ENCODE measurements at places on chromosomes 1 and 21.

DNA sequence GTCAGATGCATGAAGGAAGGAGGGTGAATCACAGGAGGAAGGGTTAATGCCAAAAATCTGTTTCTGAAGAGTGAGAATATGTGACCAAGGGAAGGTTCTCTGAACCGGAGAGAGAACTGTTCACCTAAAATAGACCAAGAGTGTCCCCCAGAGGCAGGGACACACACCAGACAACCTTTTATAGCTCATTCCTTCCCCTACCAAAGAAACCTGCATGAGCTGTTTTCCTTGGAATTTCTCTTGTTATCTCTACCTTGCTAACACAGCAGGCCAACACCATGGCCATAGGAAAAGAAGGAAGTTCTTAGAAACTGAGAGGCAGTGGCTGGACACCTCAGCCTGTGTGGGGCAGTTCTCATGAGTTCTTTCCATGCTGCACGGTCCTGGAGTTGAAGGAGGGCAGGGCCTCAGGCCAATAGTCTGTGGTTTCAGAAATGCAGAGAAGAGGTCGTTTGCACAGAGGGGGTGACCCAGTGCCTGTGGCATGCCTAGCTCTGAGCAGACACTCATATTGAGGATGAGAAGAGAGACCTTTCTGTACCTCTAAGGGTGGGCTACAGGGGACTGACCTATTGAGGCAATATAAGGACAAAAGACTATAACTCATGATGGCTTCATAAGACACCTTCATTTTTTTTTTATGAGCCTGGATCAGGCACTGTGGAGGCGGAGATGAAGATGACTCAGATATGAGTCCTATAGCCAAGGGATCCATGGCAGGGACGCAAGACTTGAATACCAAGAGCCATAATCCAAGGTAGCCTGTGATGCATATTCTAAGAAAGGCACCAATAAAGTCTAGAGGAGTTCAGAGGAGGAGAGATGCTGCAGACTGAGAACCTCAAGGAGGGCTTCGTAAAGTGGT, 39.4 kb downstream of the IGFN1 start:
- no peak for DNase-seq

GRCh38 chr1:156898161-156898566, 4.6 kb downstream of the PEAR1 start:
- DNase-seq = no peak

- no peak for DNase-seq
Measured at GRCh38 chr1:30037251-30038118, 685.9 kb downstream of the MATN1 start.

DNA sequence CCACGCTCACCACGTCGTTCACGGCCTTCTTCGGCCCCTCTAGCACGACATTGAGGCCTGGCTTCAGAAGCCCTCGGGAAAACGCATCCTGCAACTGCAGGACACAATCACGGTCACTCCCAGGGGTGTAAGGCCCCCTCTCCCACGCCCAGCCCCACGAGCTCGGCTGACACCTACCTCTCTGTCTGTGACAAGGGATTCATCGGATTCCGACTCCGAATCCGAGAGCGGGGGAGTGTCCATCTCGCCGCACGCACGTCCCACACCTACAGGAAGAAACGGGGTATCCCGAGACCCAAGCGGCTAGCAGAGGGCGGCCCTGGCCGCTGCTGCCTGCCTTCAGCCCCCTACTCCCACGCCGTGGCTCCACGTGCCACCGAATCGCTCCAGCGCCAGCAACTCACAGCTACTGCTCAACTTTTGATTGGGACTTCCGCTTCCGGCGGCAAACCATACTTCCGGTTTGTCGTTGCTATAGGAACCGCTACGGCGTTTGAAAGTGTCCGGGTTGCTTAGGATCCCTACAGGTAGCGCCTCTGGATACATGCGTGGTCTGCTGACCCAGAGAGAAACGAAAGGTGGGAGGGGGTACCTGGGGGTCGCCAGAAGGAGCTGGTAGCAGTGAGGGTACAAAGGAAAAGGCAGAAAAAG, at the start of the genes CFAP57 and EBNA1BP2:
Gene CFAP57, plus strand, starts transcription at position 455 of the 651 bp plus-strand sequence. CDS start 424 bp downstream, outside the sequence.
Gene EBNA1BP2, minus strand, starts transcription at position 415 of the 651 bp plus-strand sequence. Its CDS starts 172 bp downstream, at position 243.
- peak; percentile 95 for DNase-seq

DNA sequence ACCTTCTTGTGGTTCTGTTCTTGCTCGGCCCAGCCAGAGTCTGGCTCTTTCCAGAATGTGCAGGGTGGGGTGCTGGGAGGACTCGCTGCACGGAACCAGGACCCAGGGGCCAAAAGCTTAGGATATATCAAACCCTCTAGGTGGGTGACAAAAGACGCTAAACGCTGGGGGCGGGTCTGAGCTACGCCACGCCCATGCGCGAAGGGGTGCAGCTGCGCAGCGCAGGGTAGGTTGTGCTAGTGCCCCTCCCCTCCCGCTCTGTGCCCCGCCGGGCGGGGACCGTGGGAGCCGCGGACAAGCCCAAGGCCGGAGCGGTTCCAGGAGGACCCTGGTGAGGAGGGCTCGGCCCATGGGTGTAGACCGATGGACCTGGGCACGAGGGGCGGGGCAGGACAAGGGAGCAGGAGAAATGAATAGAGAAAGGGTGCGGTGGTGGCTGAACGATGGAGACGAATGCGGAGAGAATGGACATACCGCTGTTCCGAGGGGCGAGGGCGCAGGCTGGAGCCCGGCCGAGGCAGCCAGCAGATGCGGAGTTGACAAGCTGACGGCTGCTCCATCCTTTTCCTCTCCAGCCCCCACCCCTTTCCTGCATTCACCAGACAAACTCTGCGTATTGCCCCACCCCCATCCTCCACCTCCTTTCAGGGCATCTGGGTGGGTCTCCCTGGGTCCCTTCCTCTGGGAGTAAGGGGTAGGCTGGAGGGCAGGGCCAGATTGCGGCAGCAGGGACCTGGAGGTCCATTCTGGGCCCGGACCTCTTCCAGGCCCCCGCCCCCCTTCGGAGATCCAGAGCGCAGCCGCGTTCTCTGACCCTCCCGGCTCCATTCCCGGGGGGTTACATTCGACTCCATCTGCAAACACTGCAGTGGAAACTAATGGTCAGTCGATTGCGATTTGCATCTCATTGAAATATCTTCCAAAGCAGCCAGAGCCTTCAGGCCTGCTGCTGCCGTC, at the start of gene RUSC1:
Gene RUSC1, plus strand, starts transcription at position 234 of the 957 bp plus-strand sequence. CDS start 880 bp downstream, outside the sequence.
- peak; percentile 50 for DNase-seq

DNA sequence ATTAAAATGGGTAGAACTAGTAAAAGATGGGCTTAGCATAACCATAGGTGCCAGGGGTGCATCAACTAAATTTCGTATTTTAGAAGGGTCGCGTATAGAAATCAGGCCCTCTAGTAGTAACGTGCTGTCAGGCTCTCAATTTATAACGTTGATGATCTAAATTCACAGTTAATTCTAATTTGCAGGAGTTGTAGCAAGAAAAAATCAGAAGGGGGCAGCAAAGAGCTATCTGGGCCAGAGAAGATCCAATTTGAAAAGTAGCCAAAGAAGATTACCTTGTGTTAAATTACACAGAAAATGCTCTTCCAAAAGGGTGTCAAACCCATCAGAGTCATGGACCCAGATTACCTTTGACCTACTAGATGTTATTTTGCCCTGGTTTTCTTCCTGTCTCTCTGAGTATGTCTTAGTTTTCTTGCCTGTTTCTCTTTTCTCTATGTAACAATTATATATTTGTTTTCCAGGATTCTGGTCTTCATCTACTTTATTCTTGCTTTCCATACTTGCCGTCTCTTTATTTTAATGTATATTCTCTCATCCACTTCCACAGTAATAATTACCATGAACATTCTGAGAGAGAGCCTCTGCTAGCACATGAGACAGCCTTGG, 1030.9 kb downstream of the AMY1C start:
- peak; percentile 46 for DNase-seq

DNA sequence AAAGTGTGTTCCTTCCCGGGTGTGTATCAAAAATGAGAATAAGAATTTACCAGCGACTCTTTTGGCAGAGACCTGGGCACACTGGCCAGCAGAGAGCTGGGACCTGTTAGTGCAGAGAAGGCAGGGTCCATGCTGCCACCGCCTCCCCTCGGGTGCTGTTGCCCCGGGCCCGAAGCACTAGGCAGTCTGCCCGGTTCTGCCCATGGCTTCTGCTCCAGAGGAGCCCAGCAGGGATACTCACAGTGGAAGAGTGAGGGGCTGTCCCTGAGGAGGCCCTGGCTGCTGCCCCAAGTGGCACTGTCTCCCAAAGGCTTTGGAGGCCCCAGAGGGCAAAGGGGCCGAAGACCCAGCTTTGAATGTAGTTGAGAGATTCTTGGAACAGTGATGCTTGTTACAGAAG, 80.5 kb downstream of the MIS18A start:
- no peak for DNase-seq

DNA sequence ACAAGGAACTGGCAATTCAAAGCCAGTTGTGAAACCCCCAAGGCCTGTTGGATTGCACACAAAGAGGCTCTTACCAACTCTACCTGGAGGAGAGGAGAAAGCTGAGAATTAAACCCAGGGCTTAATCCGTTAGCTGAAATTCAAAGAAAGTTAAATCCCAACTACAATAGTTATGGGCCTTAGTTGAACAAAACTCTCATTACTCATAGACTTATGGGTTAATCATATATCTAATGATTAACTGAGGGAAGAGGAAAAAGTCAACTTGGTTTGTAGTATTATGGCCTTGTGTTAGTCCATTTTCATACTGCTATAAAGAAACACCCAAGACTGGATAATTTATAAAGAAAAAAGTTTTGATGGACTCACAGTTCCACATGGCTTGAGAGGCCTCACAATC, 838.2 kb upstream of the ADGRL2 start:
- no peak for DNase-seq

- DNase-seq = no peak
Measured at GRCh38 chr21:43956670-43957035, 55.5 kb upstream of the TRAPPC10 start.

All from GM12865 (cell line).